AG10803 (cell line): ENCODE measurements at places on chromosomes 6 and 20.
A peak's percentile ranks its signal among the peaks of the same experiment; 100 is the strongest.

DNA sequence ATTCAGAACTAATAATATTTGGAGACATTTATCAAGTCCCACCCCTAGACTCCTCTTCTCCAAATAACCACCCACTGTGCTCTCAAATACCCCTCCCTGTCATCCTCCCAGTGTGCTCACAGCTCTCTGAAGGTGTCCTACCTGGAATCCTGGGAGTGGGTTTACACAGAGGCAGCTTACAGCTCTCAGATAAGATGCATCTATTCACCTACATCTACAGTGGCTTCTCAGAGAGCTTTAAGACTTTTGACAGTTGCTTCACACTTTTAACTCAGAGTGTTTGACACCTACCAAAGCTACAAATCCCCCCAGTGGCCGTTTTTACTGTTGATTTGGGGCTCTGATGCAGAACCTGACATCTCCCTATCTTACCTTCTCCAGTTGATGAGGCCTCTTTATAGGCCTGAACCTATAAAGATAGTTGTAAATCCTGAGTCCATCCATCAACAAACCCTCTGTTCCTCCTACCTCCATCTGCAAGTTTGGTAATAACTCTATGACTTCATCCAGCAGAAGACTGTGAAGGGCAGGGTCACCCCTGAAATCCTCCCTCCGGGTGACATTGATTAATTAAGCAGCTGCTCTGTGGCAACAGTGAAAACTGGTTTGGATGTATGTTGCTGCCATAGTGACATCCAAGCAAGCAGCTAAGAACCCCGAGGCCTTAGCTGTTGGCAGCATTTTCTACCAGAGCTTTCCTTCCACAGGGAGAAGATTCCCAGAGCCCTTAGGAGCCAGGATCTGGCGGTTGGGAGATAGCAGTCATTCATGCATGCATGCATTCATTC is 226.1 kb upstream of the RREB1 start:
- DNase-seq, result no peak

GRCh38 chr6:90238496-90239266 is 58.0 kb downstream of the BACH2 start:
- DNase-seq, result no peak

- DNase-seq, result no peak
These were observed 98.9 kb downstream of the IRF4 start for GRCh38 chr6:490251-491037.

DNA sequence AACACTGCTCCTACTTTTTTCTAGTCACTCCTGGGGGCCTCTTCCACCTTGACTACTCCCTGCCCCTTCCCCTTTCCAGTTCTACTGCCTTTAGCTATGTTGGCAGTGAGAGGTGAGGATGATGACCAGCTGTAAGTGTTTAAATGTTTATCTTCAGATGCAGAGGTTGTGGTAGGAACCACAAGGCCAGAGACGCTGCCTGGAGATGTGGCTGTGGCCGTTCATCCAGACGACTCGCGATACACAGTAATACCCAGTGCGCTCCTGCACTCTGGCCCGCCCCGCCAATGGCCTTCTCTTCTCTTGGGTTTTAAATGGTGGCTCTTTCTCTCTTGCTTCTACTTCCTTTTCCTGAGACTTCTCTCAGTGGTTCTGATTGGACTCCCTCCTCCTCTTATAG is 4.6 kb downstream of the VARS2 start:
- no peak for DNase-seq

- no peak for DNase-seq
These were observed 621.9 kb upstream of the CITED2 start for GRCh38 chr6:139996253-139996834.

GRCh38 chr6:136016228-136017225 is 165.0 kb downstream of the PDE7B start:
- DNase-seq, result no peak

DNA sequence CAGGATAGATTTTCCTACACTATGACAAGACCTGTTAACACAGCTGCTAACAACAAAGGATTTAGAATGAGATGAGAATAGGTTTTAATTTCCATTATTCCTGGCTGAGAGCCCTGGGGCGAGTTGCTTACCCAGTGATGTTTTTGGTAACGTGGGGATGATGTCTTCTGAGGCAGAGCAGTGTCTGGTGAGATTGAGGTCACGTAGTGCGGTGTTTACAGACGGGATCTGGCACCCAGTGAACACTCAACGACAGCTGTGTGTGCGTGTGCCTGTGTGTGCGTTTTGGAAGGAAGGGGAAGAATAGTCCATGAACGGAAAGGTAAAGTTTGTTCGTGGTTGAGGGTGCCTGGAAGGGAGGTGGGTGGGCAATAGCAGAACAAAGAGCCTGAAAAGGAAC is 384.7 kb downstream of the C6orf118 start:
- no peak for DNase-seq

DNA sequence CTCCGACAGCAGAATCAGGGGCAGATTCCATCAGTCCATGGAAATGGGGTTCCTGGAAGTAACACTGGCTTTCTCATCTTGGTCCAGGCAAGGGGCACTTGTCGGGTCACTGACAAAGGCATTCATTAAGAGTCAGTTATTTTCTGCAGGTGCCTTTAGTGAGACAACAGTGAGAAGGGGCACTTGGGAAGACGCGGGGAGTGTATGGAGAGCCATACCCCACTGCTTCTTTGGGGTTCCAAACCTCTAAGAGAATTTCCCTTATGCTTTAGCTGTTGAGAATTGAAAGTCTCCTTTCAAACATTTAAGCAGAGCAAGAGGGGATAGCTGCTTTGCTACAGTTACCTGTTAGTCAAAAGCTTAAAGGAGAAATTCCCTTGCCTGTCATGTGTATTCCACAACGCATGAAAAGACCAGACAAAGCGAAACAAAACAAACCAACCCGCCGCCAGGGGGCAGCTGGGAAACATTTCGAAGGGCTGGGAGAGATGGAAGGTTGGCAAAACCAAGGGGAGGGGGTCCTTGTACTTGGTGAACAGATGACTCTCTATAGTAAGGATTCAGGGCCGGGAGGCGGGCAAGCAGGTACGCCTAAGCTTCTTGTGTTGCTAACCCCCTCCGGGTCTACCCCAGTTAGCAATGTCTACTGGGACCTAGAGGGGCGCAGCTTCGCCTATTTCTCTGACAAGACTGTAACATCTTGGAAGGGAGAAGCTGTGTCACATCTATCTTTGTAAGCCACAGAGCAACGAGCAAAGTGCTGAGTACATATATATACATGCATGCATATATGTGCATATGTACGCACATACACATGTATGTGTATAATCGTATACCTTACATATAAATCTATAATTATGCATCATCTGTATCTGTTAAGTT is 474.9 kb upstream of the AGPAT4 start:
- DNase-seq, result no peak

DNA sequence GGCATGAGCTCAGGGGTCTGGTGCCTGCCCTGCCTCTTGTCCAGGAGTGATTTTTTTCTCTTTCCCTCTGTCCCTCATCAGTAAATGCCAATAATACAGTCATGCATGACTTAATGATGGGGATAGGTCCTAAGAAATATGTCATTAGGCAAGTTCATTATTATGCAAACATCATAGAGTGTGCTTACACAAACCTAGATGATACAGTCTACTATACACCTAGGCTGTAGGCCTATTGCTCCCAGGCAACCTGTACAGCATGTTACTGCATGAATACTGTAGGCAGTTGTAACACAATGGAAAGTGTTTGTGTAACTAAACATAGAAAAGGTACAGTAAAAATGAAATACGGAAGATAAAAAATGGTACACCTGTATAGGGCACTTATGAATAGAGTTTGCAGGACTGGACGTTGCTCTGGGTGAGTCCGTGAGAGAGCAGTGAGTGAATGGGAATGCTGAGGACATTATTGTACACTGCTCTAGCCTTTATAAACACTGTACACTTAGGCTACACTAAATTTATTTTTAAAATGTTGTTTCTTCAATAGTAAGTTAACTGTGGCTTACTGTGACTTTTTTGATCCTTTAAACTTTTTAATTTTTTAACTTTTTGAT is 22.1 kb downstream of the PBOV1 start:
- DNase-seq, result no peak

- no peak for DNase-seq
These were observed 10.1 kb upstream of the RTF2 start for GRCh38 chr20:56458206-56458821.

- peak; percentile 76 for DNase-seq
These were observed 10.0 kb upstream of the POU5F1 start for GRCh38 chr6:31180500-31180899.

DNA sequence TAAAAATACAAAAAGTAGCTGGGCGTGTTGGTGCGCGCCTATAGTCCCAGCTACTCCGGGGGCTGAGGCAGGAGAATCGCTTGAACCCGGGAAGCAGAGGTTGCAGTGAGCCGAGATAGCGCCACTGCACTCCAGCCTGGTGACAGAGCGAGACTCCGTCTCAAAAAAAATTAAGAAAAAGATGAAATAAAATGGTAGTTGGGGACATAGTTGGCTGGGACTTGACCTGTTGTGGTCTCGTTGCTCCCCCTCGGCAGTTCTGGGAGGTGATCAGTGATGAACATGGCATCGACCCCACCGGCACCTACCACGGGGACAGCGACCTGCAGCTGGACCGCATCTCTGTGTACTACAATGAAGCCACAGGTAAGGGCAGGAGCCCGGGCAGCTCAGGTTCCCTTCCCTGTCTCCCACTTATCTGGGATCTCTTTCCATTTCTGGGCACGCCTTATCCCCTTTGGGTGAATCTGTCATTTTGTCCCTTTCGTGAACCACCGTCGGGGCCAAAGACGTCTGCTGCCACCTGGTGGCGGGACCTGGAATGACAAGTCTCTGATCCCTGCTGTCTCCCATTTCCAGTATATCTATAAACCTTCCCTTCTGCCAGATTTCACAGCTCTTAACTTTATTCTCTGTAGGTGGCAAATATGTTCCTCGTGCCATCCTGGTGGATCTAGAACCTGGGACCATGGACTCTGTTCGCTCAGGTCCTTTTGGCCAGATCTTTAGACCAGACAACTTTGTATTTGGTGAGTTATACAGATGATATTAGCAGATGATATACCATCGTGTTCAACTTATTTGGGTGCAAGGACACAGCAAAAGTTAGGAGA is 2.3 kb downstream of the TUBB start:
- DNase-seq, result peak; percentile 77

GRCh38 chr6:89952105-89952671 is 57.9 kb downstream of the GJA10 start:
- DNase-seq, result no peak

GRCh38 chr6:77511860-77512259 is 48.6 kb upstream of the HTR1B start:
- no peak for DNase-seq

- no peak for DNase-seq
These were observed 81.4 kb downstream of the CTNNBL1 start for GRCh38 chr20:37775200-37775599.

- no peak for DNase-seq
These were observed 10.5 kb upstream of the SRXN1 start for GRCh38 chr20:663315-664090.

GRCh38 chr6:35496036-35496840 is 641 bp downstream of the TEAD3 start:
- DNase-seq, result peak; percentile 30

- peak; percentile 79 for DNase-seq
These were observed 242.3 kb downstream of the TBX18 start for GRCh38 chr6:84522135-84522549.

GRCh38 chr6:15276036-15276985 is 30.4 kb downstream of the JARID2 start:
- DNase-seq, result no peak

DNA sequence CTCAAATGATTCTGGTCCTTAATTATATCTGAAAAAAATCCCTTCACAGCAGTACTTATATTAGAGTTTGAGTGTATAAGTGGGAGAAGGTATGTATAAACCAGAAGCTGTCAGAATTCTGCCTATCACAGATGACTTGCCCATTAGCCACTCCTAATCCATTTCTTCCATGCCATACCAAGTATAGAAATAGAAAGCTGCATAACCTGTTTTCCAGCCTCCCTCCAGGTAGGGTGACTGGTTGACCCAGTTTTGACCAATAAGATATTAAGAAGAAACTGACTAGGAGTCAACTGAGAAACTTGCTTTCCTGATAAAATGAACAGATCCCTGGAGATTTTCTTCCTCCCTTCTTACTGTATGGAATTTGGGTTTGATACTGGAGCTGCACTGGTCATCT is 112.2 kb upstream of the GRIK2 start:
- no peak for DNase-seq

- no peak for DNase-seq
These were observed 10.0 kb upstream of the ELMO2 start for GRCh38 chr20:46416421-46416820.

DNA sequence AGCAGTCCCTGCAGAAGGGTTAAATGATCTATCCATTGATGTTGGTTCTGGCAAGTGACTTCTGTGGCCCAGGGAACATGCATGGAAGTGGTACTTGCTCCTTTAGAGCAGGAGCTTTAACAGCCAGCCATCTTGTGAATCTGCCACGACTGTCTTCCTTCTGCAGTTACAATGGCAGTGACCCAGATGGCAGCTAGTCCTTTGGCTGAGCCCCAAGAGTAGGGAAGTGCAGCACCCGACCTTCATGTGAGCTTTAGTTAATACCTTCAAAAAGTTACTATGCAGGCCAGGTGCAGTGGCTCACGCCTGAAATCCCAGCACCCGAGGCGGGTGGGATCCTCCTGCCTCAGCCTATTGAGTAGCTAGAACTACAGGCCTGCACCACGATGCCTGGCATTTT is 66.4 kb downstream of the POPDC3 start:
- DNase-seq, result no peak

- no peak for DNase-seq
These were observed 47.8 kb downstream of the EIF2S2 start for GRCh38 chr20:34064286-34064685.

- peak; percentile 41 for DNase-seq
These were observed 1.1 kb upstream of the PANK2 start for GRCh38 chr20:3887876-3888620.

DNA sequence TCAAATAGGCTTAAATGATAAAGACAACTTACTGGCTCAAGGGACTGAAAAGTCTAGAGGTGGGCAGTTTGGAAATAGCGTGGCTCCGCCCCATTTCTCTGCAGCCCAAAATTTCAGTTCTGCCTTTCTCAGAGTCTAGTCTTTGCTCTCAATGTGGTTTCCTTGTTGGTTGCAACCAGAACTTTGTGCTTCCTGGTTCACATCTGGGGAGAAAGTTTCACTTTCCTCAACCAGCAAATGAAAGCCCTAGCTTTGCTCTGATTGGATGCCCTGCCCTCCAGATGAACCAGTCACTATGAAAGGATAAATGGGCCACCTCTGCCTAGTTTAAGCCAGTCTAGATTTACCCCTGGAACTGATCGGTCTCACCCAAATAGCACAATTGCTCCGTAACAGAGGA is 14.9 kb downstream of the SYCP2L start:
- no peak for DNase-seq

- DNase-seq, result no peak
These were observed 28.3 kb downstream of the SMPDL3A start for GRCh38 chr6:122817358-122817757.

DNA sequence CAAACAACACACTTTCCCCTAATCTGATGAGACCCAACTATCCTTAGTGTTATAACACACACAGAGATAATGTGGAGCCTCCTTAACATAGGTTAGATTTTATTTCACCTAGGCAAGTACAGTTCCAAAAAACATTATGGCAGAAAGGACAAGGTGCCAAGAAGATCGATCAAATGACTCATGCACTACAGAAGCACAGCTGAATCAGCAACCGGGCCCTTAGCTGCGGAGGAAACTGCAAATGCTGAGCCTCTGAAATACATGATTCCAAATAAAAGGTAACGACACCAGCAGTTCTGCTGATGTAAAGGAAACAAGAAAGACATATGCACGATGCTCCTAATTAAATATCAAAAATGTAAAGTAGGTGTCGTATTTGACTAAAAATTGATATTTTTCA is 19.9 kb upstream of the MUC21 start:
- no peak for DNase-seq

- no peak for DNase-seq
These were observed 47.5 kb downstream of the KCNQ5 start for GRCh38 chr6:72669324-72669723.
